ENCODE measurements at places on chromosomes 7 and 10.

- no peak for DNase-seq
Measured at GRCh38 chr10:51696251-51696650, 3.1 kb downstream of the CSTF2T start.

- DNase-seq = no peak
Measured at GRCh38 chr10:110265573-110266193, 39.0 kb downstream of the SMNDC1 start.

- DNase-seq = no peak
Measured at GRCh38 chr10:103558911-103559310, 65.4 kb downstream of the NEURL1 start.

DNA sequence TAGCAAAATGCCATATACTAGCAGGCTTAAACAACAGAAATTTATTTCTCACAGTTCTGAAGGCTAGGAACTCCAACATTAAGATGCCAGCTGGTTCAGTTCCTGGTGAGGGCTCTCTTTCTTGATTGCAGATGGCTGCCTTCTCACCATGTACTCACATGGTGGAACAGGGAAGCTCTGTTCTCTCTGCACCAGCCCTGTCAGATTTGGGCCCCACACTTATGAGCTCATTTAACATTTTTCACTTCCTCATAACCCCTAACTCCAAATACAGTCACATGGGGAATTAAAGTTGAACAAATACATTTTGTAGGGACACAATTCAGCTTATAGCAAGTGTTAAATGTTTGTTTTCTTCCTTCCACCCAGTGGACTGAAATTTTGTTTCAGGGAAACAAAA, 218.6 kb upstream of the TAC1 start:
- no peak for DNase-seq

DNA sequence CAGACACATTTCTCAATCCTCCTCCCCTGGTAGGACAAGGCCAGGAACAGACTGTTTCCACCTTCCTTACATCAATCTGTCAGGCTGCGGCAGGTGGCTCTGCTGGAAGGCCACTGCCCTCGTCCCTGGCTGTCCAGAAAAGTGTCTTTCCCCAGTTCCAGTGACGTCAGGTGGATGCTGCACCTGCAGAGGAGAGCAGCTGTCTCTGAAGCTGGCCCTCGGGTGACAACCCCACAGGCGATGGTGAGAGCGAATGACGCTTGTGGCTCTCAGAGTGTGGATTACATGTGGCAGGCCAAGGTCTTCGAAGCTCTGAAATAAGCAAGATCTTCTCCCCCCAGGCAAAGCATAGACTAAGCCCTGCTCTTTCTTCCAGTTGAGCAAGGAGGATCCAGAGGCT, 146.9 kb upstream of the RET start:
- no peak for DNase-seq

DNA sequence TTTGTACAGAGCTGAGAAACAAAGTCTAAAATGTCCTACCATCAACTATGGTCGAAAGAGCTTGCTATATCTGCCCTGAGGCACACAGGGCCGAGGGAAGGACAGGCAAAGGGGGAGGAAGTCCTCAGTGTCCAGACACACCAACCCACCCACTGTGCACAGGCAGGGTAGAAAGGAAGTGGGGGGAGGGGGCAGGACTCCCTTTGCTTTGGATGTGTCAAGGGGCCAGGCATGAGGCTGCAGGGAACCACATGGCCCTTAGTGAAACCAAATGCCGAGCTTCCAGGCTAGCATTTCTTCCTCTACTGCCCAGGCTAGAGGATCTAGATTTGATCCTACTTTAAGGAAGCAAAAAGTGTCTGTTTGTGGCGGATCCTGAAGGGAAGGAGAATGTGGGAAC, 28.6 kb downstream of the KCNH2 start:
- no peak for DNase-seq

DNA sequence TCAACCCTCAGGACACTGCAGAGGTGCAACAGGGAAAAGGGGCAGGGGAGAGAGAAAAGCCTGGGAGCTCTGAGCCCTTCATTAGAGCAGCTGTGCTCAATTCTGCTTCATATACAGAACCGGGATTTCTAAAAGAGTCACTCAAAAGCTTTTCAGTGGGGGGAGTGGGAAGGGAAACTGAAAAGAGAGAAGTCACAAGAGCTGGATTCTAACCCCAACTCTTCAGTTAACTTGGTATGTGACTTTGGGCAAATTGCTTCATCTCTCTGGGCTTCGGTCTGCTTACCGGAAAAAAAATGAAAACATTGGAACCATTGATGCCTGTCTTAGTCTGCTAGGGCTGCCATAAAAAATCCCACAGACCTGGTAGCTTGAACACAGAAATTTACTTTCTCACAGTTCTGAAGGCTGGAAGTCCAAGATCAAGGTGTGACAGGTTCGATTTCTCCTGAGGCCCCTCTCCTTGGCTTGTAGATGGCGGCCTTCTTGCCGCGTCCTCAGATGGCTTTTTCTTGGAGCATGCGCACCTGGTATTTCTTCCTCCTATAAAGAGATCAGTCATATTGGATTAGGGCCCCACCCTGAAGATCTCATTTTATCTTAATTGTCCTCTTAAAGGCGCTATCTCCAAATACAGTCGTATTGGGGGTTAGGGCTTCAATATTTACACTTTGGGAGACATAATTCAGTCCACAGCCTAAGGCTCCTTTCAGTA, 118.3 kb upstream of the KMT2E start:
- DNase-seq = no peak

DNA sequence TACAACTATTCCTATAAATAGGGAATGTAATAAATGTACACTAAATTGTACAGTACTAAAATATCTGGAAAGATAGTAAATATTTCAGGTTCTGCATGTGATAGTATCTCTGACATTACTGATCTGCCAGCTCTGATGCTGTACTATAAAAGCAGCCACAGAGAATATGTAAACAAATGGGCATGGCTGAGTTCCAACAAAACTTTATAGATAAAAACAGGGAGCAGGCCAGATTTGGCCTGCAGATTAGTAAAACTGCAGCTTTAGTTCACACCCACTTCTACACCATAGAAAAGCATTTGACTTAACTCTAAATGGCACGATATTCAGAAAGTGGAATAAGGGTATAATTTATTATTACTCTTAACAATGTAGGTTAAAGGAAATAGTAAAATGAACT, 18.8 kb upstream of the TLL2 start:
- DNase-seq = no peak

GRCh38 chr10:102647443-102648268, 3.4 kb downstream of the TRIM8 start:
- no peak for DNase-seq

- DNase-seq = no peak
Measured at GRCh38 chr7:80386686-80387085, 125.2 kb downstream of the GNAT3 start.

GRCh38 chr7:130896051-130896881, 162.3 kb upstream of the KLF14 start:
- DNase-seq = no peak

DNA sequence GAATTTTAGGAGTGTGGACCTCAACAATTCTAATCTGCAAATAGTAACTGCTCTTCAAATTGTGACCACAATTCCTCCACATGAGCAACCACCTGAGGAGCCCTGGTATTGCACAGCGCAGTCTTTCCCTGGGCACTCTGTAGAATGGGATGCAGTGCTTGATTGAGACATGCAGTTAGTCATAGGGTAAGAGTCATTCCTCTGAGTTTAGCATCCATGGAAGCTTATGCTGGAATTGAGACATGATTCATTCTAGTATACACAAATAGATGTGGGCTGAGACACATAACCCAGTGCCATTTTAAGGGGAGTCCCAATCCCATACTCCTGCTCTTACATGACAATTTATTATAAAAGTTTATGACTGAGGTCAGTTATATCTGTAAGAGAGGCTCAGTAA, 582.3 kb upstream of the CNTNAP2 start:
- DNase-seq = no peak

- DNase-seq = no peak
Measured at GRCh38 chr10:43901744-43902504, 253.2 kb upstream of the ZNF32 start.

GRCh38 chr7:99767662-99768061, 16.3 kb downstream of the CYP3A4 start:
- no peak for DNase-seq

DNA sequence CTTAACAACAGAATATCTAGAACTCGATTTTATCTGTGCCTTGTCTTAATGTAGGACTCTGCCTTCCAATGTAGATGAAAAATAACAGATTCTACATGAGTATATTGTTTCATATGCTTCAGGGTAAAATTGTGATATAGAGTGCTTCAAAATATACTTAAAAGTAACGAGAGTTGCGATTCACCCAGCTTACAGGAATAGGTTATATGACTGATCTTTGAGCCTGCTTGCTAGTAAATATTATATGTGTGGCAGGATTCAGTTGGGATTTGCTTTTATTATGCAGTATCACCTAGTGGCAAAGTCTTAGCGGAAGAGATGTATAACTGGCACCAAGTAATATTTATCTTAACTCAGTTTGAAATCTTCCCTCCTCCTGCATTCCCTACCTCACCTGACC, 183.3 kb downstream of the SEMA3E start:
- no peak for DNase-seq

- no peak for DNase-seq
Measured at GRCh38 chr10:1274701-1275544, 218.7 kb downstream of the WDR37 start.

- no peak for DNase-seq
Measured at GRCh38 chr7:87267239-87267900, 47.8 kb upstream of the TMEM243 start.

GRCh38 chr10:79149662-79150443, 81.1 kb downstream of the ZMIZ1 start:
- DNase-seq = no peak

- DNase-seq = no peak
Measured at GRCh38 chr7:11130012-11130411, 156.3 kb downstream of the PHF14 start.

DNA sequence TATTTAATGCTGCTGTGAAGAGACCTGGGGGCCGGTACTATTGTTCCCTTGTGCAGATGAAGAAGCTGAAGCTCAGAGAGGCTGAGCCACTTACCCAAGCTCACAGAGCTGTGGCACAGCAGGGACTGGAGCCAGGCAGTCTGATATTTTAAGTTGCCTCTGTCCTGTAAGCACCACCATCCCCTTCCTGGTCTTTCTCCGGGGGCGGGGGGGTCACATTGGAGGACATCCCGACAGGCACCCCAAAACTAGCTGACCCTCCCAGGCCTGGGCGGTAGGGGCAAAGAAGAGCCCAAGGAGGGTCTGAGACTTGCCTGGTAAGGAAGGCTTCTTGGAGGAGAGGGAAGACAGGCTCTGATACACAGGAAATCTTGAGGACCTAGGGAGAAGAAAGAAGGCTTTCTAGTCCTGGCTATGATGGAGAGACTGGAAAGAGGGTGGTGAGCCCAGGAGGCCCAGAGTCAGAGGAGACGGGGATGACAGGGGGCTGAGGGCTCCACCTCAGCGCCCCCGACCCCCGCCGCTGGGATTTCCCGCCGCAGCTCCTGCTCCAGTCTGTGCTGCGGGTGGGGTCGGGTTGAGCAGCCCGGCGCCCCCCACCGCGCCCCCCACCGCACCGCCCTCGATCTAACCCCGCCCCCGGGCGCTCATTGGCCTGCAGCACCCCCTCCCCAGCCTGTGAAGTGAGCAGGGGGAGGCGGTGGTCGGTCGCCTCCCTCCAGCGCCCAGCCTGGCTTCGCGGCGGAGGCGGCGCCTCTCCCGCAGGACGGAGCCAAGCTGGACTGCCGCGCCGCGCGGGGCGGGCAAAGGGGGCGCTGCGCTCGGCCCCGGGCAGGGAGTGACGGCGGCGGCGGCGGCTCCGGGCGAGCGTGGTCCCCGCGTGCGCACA, at the start of gene ADCYAP1R1:
TSS of gene ADCYAP1R1 (plus strand) at position 711 of the 889 bp plus-strand sequence. CDS start 10,957 bp downstream, outside the sequence.
- DNase-seq = no peak

GRCh38 chr7:94616855-94617254, 39.1 kb downstream of the SGCE start:
- no peak for DNase-seq

DNA sequence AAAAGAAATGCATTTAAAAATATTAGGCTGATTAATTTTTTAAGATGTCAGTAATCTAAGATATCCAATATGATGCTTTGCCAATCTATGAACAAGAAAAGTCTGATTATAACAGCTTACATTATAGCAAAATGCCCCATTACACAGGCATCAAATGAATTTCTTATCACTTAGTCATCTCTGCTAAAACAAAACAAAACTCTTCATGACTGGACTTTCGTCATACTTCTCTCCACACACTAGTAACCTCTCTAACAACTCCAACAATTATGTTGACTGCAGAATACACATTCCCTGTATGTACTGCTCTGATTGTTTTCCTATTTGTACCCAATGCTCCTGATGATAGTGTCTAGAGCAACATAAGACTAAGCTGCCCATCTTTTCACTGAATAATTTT, 3.8 kb upstream of the MKI67 start:
- no peak for DNase-seq

GRCh38 chr10:114996542-114996941, 58.5 kb downstream of the TRUB1 start:
- DNase-seq = no peak

- DNase-seq = no peak
Measured at GRCh38 chr7:1672851-1673486, 2.9 kb downstream of the ELFN1 start.

DNA sequence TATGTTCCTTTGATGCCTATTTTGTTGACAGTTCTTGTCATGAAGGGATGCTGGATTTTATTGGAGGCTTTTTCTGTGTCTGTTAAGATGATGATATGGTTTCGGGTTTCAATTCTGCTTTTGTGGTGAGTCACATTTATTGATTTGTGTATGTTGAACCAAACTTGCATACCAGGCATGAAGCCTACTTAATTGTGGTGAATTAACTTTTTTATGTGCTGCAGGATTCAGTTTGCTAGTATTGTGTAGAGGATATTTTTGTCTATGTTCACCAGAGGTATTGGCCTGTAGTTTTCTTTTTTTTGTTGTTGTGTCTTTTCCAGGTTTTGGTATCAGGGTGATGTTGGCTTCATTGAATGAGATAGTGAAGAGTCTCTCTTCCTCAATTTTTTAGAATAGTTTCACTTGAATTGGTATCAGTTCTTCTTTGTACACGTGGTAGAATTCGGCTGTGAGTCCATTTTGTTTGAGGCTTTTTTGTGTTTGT, 345.9 kb downstream of the KIF20B start:
- no peak for DNase-seq

All from anterior cingulate cortex (tissue), 58 donors.